T-cell (primary cell): ENCODE measurements at places on chromosomes 1 and 21. TPM values are rescaled to one million over a fixed set of nuclear protein-coding genes. Genes with fewer than 3 reads are reported as not detected.

DNA sequence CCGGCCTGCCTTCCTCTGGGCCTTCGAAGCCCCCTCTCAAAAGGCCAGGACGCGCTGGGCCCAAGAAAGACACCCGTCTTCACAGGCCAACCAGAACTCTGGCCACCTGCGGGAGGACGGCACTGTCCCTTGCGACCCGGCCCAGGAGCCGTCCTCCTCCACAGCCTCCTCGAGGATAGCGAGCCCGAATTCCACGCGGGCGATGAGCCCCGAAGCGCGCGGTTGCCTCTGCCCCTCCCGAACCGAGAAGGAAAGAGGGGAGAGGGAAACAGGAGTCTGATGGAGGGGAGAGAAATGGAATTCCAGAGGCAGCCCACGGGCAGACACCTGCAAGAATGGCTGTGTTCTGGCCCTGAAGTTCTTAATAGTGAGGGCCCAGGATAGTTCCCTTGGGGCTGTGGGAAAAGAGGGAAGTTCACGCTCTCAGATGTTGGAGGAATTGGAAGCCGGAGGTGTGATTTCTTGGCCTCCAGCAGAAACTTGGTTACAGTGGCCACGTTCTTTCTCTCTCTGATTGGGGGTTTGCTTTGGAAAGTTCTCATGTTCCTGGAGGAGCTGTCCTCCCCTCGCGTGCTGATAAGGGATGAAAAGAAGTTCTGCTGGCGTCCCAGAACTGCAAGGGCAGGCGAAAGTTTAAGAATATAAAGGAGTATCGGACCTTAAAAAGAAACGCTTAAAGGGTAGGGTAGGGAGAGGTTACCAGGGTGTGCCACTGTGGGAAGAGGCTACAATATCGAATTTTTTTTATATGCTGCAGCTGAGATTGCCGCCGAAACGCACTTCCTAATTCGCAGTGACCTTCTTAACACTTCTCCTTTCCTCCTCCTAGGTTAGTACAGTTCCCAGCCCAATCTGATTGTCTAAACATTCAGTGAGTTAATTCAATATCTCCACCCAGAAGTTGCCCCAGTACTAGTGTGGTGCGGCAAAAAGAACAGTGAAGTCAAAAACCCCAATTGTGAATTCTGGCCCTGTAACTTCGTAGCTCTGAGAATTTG is 5.8 kb upstream of the SLC44A5 start:
- no peak for DNase-seq

GRCh38 chr1:30782361-30783255 is 25.0 kb upstream of the LAPTM5 start:
- peak; percentile 38 for DNase-seq

DNA sequence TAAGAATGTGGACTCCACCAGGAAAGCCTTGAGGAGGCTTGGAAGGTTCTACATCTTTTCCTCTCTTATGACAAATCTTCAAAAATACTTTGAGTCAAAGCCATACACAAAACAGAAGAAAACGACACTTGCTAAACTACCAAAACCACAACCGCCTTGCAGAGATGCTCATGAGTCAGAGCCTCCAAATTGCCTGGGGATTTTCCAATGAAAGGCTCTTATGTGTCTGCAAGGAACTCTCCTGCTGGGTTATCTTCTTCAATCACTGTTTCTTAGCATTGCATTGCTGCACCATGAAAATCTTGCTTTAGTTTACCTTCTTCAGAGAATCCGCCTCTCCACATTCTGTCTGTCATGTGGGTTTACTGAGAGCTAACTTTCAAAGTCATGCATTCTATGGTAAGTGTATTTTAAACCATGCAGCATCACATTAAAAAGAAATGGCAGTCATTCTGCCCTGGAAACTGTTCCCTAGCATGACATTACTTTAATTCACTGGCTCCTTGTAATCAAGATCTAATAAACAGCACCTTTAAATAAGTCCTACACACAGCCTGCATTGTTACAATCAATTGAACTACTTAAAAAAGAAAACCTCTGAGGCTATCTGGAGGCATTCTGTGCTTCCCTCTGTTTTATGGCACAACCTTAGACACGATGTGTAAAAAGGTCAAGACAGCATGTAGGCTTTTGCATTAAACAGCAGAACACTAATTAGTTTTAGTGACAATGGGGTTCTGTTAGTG is 210.0 kb upstream of the FOXD3 start:
- DNase-seq = no peak

DNA sequence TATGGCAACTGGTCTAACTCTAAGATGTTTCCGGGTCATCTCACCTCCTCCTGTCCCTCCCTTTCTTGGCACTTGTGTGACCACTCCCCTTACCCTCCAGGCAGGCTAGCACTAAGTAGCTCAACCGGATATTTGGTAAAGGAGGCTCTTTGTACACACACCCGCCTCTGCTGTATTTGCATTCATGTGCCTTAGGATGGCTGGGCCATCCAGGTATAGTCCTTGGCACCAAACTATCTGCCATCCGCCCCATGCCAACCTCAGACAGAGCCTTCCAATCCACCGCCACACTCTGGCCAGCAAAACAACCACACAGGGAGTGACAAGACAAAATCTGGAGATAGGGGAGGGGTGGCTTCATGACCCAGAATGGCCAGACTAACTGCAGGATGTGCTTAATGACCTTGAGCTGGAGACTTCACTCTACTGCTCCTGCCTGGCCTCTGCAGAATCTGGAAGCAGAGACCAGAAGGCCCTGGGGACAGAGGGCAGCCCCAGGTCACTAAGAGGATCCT is 59.5 kb downstream of the CDK18 start:
- no peak for DNase-seq

- no peak for DNase-seq
Measured at GRCh38 chr1:244011271-244011670, 39.8 kb upstream of the ZBTB18 start.

GRCh38 chr1:15258833-15259621 is 12.0 kb downstream of the FHAD1 start:
- DNase-seq = no peak

Gene HORMAD1
- 0.35 TPM for total RNA-seq

Gene CR1L
- total RNA-seq = not detected

Gene NPHS2
- total RNA-seq = not detected

Gene CD1B
- not detected for total RNA-seq

Gene SPRR2A
- total RNA-seq = not detected

Gene CFAP107
- not detected for total RNA-seq

Gene MIA3
- 92.4 TPM for total RNA-seq
